GM04503 (cell line): ENCODE measurements at places on chromosomes 1 and 21.
A peak's percentile ranks its signal among the peaks of the same experiment; 100 is the strongest.

DNA sequence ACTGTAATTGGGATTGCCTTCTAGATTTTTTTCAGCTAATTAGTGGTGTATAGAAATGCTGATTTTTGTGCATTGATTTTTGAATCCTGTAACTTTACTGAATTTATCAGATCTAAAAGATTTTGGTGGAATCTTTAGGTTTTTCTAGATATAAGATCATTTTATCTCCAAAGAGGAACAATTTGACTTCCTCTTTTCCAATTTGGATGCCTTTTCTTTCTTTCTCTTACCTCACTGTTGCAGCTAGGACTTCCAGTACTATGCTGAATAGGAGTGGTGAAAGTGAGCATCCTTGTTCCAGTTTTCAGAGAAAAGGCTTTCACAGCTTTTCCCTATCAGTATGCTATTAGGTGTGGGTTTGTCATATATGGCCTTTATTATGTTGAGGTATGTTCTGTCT, 53.6 kb downstream of the TESK2 start:
- no peak for DNase-seq

GRCh38 chr1:22141554-22142314, 1.2 kb downstream of the WNT4 start:
- no peak for DNase-seq

DNA sequence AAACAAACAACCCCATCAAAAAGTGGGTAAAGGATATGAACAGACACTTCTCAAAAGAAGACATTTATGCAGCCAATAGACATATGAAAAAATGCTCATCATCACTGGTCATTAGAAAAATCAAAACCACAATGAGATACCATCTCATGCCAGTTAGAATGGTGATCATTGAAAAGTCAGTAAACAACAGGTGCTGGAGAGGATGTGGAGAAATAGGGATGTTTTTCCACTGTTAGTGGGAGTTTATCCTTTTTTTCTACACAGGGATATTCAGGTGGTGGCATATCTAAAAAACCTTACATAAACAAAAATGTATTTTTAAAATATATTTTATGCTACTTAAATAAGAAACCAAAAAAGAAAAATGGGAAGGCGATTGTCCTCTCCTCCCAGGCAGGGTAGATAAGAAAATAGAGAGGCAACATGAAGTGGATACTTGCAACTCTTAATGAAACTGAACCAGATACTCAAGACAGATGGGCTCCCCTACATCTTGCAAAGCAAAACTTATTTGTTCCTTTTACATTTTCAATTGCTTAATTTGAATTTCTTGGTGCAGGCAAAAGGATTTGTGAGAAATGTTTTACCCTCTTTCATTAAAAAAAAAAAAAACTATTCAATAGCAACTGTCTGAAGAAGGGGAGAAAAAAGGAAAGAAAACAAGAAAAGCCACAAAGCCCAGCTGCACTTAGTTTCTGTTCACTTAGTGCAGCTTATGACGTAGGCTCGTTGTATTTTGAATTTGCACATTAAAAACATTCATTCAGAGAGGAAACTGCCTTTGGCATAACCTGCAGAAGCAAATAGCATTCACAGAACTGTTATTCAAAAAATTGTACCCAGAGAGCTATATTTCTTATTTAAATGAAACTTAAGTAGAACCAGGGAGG, 36.9 kb upstream of the RGS1 start:
- no peak for DNase-seq

DNA sequence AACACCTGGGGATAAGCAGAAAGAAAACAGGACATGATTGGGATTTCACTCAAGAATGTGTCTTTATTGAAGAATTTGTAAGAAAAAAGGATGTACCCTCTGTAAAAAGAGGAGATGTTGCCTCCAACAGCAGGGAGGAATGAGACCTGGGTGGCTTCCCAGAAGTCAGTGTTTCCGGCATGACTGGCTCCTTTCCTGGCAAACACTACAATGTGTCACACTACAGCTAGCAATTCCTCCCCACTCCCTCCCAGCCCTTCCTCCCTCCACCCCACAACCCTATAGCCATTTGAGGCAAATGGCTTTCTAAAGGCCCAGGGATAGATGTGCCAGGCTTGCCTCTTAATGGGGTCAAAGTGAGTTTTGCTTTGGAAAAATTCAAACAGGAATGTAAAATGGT, 11.5 kb upstream of the COL8A2 start:
- peak; percentile 83 for DNase-seq

DNA sequence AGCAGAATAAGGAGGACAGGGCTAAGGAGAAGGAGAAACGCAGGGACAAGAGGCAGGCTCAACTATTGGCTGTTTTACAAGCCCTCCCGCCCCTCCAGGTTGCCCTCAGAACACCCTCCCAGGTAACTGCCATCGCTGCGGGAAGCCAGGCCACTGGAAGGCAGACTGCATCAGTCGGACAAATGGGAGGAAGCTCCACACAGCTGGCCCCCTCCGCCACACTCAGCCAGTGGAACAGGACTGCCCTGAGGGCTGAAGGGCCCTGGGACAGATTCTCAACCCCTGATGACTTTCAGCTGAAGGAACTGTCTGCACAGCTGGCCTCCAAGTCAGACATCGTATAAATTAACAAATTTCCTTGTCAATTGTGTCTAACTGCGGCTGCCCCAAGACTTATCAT, 21.8 kb downstream of the LRRC3 start:
- no peak for DNase-seq

- no peak for DNase-seq
These were observed 10.0 kb downstream of the EDARADD start for GRCh38 chr1:236403905-236404696.

GRCh38 chr1:107817935-107818334, 147.0 kb downstream of the VAV3 start:
- no peak for DNase-seq

- DNase-seq = no peak
These were observed 81.1 kb upstream of the TIAM1 start for GRCh38 chr21:31425138-31425537.

- DNase-seq = no peak
These were observed 157.9 kb upstream of the CTTNBP2NL start for GRCh38 chr1:112237983-112238545.

GRCh38 chr1:48889082-48889481, 112.4 kb upstream of the BEND5 start:
- no peak for DNase-seq

DNA sequence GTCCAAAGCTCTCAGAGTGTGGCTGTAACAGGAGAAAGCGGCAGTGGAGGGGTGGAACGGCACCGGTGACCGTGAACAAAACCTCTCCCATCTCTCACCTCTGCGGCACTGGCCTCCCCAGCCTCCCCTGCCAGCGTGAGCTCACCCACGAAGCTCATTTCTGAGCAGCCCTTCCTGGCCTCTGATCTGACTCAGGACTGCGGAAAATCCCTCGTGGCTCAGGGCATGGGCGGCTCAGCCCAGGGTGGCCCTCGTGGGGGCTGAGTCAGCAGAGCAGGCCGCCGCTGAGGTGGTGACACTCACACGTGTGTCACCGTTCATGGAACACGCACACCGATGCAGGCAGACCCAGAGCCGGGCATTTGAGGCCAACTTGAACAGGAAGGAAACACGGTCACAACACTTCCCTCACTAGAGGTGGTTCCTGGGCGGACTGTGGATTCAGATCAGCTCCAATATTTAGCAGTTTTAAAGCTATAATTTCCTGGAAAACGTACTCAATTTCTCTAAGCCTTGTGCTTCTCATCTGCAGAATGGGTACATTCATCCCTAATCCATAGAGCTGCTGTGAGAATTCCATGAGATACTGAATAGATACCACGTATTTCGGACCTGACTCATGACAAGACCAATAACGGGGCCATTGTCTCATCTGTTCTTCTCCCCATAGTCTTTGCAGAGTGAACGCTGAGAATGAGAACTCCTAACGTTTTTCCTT, 115.0 kb upstream of the TMPRSS2 start:
- no peak for DNase-seq

DNA sequence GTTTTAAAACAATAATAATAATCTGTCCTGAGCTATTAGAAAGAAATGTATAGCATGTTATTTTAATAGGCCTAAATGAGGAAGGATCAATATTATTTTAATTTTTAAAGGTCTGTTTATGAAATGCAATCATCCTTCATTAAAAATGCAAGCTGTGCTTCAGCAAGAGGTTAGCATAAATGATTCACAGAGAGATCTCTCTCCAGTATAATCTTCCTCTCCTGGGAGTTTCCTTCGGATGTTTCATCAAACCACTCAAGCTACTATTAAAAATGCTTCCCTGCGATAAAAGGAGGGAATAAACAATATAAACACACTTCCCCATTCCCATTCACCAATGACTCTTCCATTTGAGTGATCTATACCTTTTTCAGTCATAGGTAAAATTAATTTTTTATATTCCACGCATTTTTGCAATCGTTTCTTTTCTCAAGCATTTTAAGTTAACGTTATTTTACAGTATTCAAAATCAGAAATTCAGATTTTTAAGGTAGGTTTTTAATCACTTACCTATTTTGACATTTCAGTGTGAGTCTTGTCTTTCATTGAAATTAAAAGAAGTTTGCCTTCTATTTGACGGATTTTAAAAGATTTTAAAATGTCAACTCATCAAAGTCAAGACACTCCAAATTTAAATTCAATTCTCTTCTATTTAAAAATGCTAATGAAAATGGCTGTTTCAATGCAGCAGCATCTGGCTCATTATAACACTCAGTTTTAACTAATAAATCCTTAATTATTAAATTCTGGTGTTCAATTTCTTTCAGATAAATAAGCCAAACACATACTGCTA, 64.3 kb downstream of the RERE start:
- DNase-seq = no peak

- DNase-seq = no peak
These were observed 224.9 kb upstream of the FGGY start for GRCh38 chr1:59071876-59072582.
